ENCODE measurements at places on chromosomes 12 and 14.
A peak's percentile ranks its signal among the peaks of the same experiment; 100 is the strongest.

DNA sequence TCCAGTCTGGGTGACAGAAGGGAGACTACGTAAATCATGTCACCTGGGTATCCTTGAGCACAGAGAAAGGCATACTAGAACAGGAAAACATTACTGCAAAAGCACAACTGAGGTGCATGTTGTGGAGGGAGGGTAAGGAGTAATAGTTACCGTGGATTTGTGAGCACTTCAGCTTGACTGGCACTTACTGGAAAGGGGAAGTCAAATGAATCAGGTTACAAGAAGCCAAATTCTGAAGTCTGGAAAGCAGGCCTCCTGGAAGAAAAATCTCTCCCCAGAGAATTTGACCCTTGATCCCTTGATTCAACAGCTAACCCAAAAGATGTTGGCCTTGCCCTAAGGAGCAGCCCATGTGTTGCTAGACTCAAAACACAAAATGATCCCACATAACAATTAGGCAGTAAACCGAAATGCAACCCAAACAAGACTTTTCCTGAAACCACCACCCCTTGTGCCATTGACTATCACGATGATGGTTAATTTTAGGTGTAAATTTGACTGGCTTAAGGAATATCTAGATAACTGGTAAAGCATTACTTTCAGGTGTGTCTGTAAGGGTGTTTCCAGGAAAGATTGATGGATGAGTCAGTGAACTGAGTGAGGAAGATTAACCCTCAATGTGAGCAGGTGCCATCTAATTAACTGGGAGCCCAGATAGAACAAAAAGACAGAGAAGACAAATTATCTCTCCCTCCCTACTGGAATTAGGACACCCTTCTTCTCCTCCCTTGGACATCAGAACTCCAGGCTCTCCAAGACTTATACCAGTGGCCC, 108.8 kb downstream of the SLC25A21 start:
- no peak for DNase-seq

- no peak for DNase-seq
Measured at GRCh38 chr12:111436811-111437210, 31.1 kb downstream of the SH2B3 start.

GRCh38 chr12:133130808-133131128, 341 bp downstream of the ZNF10 start:
- no peak for DNase-seq

GRCh38 chr12:69897744-69898143, 72.7 kb downstream of the MYRFL start:
- DNase-seq = no peak

GRCh38 chr12:124847113-124848074, 16.3 kb downstream of the SCARB1 start:
- no peak for DNase-seq

- DNase-seq = peak; percentile 67
Measured at GRCh38 chr14:76767681-76768656, 6.7 kb downstream of the VASH1 start.

GRCh38 chr12:103986829-103987228, 21.2 kb downstream of the TDG start:
- no peak for DNase-seq

DNA sequence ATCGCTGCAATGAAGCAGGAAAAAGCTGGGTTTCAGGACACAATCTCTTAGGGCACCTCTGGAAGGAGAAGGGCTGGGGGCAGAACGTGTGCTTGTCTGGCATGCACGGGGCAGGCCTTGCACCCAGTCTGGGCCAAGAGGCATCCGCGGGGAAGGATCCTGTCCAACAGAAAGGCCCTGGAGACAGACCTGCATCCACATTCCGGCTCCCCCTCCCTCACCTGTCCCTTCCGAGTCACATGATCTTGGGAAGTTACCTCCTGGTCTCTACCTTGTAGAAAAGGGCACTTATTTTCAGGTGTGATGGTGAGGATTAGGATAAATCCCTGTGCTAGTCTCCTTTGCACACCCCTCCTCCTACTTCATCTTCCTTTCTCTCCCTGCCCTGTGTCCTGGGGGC, 25.4 kb downstream of the CLMN start:
- no peak for DNase-seq

- no peak for DNase-seq
Measured at GRCh38 chr12:68587448-68587873, 23.2 kb upstream of the RAP1B start.

- no peak for DNase-seq
Measured at GRCh38 chr14:77976591-77976990, 176.7 kb downstream of the ADCK1 start.

DNA sequence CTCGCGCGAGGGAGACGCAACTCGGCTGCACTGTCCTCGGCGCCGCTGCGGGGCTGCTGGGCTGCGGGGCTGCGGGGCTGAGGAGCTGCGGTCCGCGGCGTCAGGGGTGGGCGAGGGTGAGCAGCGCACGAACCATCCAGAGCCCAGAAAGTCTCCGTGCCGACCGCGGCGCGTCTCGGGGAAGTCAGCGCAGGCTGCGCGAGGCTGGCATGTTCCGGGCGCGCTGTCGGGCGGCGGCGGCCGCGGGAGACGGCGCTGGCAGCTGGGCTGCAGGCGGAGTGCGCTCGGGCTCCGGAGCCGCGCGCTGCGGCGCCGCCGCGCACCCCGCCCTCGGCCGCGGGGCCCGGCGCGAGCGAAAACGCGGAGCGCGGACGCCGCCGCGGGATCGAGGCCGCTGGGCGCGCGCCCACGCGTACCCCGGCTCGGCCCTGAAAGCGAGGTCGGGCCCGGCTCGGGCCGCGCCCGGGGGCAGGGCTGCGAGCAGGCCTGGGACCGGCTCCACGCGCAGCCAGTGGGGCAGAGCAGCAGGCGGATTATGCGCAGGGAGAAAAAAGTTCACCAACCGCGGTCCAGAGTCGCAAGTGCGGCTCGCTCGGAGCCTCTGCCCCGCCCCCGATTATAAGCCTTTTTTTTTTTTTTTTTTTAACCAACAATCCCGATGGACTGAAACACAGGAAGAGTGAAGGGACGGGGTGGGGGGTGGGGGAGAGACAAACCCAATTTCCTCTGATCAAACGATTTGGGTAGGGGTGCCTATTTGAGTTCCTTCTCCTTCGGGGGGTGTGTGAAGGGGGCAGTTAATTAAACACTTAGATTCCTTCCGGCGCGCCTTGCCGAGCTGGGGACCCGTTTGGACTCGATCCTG, at the start of gene PRICKLE1:
Gene PRICKLE1, minus strand, starts transcription at position 282 of the 865 bp plus-strand sequence. CDS start 117,230 bp downstream, outside the sequence.
- peak; percentile 73 for DNase-seq

- DNase-seq = no peak
Measured at GRCh38 chr12:19922717-19923116, 445.6 kb upstream of the PDE3A start.

- DNase-seq = no peak
Measured at GRCh38 chr14:105423488-105424195, 4.0 kb downstream of the MTA1 start.

DNA sequence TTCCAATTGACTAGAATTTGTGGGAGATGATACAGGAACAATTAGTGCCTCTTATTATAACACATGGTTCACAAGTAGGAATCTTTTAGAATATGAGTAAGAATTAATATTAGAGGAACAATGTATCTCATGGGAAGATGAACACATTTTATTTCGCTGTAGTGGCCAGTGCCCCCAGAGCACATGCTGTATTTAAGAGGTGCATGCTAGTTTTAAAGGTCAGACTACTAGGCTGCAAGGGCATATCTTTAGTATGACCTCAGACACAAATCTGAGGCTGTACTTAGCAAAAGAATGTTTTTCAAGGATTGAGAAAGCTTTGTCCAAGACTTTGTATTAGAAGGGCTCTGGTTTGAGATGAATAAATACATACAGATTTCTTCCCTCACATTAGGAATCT, 586.9 kb downstream of the CCER1 start:
- no peak for DNase-seq

GRCh38 chr12:52835271-52836041, 1.3 kb upstream of the KRT79 start:
- DNase-seq = no peak

GRCh38 chr14:97706819-97707218, 909.6 kb downstream of the VRK1 start:
- DNase-seq = no peak

DNA sequence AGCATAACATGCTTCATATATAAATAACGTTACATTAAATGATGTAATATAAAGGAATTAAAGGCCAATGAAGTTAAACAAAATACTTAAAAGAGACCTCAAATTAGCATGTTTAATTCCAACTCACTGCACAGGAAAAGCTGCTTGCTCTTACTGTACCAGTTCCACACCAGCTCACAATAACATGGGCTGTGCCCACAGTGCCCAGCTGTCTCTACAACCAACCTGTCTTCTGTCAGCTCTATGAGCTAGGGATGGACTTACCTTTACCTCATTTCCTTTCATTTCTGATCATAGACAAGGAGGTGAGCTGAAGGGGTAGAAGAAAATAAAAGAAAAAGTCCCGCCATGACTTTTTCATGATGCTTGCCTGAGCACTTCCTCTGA, 64.8 kb downstream of the NKX2-1 start:
- DNase-seq = no peak

DNA sequence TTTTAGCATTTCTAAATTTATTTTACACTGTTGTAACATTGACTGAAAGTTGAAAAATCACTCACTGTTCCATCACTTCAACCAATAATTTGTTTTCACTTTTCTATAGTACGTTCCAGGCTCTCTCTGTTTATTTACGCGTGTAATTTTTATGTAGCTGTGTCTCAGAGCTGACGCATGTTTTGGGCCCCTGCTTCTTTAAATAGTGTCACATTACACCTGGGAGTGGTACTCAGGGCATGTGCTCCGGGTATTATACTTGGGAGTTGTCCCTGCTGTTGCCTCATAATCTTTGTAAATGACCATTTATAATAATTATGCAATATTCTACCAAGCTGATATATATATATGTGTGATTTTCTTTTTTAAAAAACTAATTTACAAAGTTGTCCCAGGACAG, 132.8 kb upstream of the CPM start:
- no peak for DNase-seq

GRCh38 chr14:101734246-101734847, 27.2 kb upstream of the PPP2R5C start:
- DNase-seq = no peak

DNA sequence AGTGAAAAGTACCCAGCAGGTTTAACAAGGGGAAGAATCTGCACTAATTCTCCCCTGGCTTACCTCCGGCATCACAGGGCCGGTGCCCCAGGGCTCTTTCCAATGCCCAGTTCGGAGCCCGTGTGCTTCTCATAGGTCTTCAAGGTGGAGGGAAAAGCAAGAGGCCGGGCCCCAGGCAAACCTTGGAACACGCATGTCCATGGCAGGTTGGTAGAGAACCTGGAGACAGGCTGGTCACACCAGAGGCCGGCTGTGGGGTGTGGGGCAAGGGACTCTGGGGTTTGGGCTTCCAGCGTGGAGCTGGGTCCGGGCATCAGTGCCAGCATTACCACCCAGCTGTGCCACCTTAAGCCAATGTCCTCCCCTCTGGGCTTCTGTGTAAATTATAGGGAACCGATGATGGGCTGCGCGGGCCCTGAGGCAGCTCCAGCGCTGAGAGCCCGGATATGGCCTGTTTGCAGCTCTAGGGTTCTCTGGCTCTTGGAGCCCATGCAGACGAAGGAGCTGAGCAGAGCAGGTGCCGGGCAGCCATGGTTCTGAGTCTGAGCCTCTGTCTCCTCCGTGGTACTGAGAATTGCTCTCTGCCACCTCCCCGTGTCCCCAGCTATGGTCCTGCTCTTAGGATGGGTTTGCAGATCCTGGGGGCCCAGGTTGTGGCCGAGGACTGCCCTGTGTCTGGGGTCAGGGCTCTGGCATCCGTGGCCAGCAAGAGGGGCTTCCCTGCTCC, 197.0 kb upstream of the C14orf180 start:
- DNase-seq = no peak

DNA sequence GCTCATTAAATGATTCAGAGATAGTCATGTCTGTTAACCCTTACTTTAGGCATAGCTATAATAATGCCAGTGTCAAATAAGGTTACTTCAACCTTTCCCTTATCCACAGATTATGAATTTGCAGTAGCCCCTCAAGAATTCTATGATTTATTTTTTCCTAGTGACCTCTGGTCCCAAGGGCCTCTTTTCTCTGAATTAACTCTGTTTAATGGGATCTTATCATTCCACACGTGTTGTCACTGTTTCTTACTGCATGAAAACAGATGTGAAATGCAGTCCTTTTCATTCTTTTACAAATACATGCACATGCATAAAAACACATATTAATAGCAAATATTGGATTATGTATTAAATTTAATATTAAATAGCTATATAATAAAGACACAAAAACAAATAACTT, 667.7 kb upstream of the FOXG1 start:
- DNase-seq = no peak

- no peak for DNase-seq
Measured at GRCh38 chr14:27392153-27392552, 794.3 kb upstream of the NOVA1 start.

DNA sequence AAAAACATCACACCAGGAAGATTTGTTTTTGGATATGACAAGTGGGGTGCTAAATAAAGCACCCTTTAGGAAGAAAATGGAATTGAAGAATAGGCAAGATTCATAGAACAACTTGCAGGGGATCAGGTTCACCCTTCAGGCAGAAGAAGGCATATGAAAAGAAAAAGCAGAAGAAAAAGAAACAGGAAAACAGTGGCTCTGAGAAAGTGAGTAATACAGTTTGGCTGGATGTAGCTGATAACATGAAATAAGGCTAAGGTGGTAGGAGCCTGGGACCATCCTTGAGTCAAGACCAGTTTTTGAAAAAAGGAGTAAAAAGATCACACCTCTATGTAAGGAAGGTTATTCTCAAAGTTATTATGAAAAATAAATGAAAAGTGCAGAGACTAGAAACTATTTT, 42.4 kb downstream of the TRIP11 start:
- no peak for DNase-seq

DNA sequence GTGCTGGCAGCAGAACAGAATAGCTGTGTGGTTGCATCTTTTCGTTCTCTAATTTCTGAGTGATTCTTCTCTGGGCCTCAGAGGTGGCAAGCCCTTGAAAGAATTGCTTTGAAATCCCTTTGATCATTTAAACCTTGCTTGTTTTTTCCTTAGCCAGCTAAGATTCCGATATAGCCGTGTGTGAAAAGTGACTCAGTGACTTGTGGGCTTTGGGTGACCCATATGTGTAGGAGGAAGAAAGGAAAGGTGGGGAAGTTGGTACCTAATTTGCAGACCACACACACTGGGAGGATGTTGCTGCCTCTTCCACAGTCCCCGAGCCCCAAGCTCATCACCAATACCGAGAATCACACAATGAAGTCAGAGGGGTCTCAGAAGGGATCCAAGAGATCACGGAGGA, 18.8 kb downstream of the SLC24A4 start:
- no peak for DNase-seq
